Right lung (tissue), 10 donors: ENCODE measurements at places on chromosomes 1 and 21. TPM values are rescaled to one million over a fixed set of nuclear protein-coding genes. Genes with fewer than 3 reads are reported as not detected.

DNA sequence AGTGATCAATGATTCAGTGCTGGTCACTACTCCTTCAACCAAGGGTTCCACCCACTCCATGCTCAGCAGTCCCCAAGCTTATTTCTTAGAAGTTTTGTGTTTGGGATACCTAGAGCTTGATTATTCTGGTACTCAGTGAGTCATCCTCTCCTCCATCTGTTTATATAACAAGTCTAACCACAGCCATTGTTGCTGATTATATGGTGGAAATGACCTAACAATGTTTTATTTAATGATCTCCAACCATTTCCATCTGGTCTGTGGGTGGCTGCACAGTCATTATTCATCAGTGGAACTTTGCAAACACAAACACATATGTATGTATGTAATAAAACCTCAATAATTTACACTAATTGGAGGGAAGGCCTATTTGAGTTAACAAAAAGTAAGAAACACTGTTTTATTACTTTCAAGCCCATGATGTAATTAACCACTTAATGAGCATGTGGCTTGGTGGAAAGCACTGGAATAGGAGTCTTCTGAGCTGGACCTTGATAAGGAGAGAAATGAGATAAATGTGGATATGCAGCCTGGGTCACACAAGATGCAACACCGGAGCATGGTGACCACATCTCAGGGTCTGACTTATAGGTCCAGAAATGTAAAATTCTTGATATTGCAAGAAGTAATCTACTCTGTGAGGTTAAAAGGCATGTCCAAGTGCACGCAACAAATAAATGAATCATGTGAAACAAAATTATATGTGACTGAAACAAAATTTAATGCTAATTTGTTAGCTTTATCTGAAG, 99.0 kb upstream of the WLS start:
- no peak for DNase-seq

GRCh38 chr1:33137800-33138199, 44.0 kb downstream of the TRIM62 start:
- DNase-seq, result peak; percentile 35

Gene MYOM3
- polyA plus RNA-seq, result 1.4 TPM

- DNase-seq, result no peak
Measured at GRCh38 chr1:39508857-39509305, 17.4 kb downstream of the BMP8A start.

DNA sequence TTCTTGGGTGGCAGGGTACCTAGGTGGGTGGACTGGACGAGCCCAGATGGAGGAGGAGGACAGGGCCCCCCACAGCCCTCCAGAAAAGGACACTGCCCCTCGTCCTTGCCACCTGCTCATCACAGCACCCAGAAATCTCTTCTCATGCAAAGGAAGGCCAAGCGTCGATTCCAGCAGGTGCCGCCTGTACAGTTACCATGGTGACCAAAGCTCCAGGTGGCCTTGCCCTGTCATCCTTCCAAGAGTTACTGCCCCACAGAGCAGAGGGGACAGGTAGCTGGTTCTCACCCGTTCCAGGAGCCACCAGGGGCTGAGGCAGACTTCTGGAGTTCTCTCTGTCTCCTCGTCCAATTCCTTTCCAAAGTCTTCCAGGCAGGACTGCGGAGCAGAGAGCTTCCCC, 119.9 kb upstream of the VAMP3 start:
- DNase-seq, result no peak

GRCh38 chr1:26851106-26851684, 11.8 kb upstream of the SFN start:
- DNase-seq, result no peak

Gene MYOC
- polyA plus RNA-seq, result 6.1 TPM

DNA sequence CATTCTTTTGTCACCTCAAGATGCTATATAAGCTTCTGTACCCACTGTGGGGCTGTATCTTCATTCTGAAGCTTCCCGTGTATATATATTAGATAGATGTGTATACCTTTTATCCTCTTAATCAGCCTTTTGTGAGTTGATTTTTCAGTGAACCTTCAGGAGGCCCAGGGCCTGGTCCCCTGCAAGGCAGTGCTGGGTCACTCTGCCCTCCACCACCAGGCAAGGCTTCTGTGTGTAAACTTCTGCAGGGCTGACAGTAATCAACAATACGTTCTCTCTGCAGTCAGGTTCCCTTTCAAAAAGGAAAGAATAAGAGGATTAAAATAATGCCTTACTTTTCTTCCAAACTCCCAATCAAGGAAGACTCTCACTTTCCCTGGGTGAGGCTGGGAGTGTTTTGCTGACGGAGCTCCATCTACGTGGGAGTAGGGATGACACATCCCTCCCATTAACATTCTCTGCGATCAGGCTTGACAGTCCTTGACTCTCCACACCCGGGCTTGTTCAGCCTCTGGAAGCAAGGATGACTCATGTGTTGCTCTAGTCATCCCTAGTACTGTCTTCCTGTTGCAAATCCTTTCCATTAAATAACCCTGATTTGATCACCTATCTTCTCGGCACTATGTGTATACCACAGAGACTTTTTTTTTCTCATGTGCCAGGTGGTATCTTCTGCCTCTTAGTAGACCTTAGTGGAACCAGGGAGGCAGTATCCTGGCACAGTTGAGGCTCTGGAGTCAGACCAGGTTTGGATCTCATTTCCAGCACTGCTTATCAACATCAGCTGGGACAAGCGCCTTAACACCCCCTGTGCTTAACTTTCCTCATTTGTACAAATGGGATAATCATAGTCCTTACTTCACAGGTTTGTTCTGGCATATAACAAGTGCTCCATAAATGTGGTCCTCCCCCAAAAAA, 70.3 kb upstream of the KCNK1 start:
- DNase-seq, result no peak

Gene BOLA1
- 19.3 TPM for polyA plus RNA-seq

DNA sequence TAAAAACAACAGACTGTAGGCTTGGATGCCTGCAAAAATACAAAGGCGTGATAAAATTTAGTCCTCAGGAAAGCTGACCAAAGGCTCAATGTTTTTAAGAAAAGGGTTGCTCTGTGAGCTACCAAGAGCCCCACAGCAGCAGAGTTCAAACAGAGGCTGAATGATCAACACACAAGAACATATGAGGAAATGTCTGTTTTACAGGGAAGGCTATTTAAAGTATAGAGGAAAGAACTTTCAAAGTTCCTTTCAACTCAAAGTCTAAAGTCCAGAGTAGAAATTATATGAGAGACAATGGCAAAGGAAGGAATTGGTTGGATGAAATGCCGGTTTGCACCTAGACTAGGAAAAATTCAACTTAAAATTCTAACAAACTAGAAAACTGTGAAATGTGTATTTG, 8.6 kb downstream of the CLSTN1 start:
- no peak for DNase-seq

Gene IL22RA1
- 0.37 TPM for polyA plus RNA-seq

Gene TAF13
- polyA plus RNA-seq, result 36.7 TPM

DNA sequence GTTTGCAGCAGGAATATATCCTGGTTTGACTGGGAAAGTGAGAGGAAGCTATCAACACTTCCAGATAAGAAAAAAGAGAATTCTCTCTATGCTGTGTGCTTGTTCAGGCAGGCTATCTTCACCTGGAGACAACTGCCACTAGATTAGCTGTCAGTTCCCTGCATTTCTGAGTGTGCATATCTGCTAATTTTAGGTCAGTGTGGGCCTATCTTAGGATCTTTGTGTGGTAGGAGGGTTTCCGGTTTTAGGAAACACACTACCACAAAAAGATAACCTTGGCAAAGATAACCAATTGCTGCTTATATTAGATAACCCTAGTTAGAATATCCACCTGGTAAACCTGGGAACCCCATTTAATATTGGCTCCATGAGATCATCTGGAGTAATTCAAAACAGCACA, 22.5 kb upstream of the GBP5 start:
- no peak for DNase-seq

Gene SPATA21
- 0.33 TPM for polyA plus RNA-seq

Gene MYBPH
- 0.09 TPM for polyA plus RNA-seq

- DNase-seq, result no peak
Measured at GRCh38 chr1:114035304-114035700, 56.0 kb downstream of the OLFML3 start.

DNA sequence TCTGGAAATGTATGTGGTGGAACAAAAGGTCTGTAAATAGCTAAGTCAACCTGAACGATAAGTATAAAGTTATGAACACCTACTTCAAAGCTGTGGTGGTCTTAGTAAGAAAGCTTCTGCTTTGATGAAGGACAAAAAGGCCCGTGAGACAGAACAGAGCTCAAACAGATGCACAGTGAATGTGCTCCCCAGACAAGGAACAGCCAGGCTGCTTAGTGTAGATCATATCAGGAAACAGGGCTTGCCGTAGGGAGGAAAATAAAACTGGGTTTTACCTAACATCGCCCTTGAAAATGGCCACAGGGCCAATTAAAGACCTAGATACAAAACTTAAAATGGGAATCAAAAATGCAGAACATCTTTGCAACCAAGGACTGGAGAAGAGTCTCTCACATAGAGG, 40.2 kb downstream of the PRSS38 start:
- no peak for DNase-seq

Gene SPRR3
- not detected for polyA plus RNA-seq

- DNase-seq, result peak; percentile 31
Measured at GRCh38 chr1:155005076-155006011, 2.7 kb downstream of the ZBTB7B start.

Gene IGSF3
- polyA plus RNA-seq, result 42.6 TPM

Gene SELL
- polyA plus RNA-seq, result 5.2 TPM
